NCI-H1930 (cell line): ENCODE measurements at places on chromosomes 6 and 20.

DNA sequence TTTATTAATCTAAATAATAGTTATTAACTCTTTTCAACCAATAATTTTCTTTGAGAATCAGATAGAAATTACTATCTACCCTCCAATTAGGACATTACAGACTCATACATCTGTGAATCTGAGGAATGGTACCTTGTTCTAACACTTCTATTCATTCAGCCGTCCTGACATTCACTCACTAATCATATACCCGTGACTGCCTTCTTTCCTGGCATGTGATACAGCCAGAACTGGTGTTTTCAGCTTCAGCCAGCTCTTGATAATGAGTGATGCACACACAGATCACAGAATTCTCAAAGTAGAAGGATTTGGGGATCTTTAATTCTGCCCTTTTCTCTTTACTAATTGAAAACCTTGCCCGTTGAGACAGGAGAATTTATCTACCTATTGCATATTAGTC lies 499.9 kb downstream of the UTRN start:
- DNase-seq = no peak

GRCh38 chr6:37316071-37316470 lies 37.7 kb upstream of the RNF8 start:
- no peak for DNase-seq

DNA sequence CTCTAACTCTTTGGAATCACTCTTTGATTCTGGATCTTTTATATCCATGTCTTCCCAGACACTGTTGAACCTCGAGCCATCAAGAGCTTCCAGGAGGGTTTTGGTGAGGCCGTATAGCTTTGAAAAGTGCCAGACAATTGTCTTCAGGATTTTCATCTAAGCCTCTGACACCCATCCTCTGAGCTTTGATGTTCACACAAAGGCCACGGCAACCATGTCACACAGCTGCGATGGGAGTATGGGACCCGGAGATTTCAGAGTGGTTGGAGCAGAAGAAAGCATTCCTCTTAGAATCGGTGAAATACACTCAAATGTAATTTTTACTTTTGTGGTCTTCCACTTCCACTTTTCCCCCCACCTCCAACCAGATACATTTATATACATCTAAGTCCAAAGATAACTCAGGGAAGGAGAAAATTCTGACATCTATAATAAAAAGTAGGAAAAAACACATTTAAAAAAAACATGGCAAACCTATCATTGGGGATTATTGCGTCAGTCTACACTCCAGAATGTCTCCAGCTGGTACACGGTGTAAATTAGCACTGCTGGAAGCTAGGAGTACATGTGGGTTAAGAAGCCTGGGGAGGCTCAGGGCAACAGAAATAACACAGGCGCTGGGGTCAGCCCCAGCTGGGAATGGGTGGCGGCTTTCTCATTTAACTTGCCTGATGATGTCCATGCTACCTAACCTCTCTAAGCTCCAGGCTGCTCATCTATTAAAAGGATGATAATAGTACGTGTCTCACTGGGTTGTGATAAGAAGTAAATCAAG lies 92.7 kb downstream of the LY86 start:
- no peak for DNase-seq

GRCh38 chr6:56072856-56073255 lies 174.5 kb downstream of the COL21A1 start:
- DNase-seq = no peak

DNA sequence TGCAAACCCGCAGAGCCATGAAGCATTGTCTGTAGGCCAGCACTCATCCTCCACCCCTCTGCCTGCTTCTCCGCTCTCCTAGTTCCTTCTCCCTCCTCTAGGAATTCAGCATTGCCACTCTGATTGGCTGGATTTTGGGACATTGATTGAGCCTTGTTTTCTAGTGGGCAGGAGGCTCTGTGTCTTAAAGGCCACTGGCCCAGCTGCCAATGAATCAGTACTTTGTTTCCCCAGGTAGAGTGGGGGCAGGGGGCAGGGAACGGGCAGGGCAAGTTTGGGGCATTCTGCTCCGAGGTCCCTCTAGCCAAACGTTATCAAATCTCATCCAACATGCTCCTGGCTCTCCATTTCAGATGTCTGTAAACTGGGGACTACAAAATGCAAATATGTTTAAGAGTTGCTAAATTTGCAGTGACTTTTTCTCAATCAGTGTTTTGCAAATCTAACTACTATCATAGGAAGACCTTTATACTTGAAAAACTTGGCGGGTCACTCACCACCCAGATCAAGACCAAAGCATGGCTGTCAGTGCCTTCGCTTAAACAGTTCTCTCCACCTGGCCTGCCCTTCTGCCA lies 10.4 kb upstream of the BPI start:
- DNase-seq = no peak

DNA sequence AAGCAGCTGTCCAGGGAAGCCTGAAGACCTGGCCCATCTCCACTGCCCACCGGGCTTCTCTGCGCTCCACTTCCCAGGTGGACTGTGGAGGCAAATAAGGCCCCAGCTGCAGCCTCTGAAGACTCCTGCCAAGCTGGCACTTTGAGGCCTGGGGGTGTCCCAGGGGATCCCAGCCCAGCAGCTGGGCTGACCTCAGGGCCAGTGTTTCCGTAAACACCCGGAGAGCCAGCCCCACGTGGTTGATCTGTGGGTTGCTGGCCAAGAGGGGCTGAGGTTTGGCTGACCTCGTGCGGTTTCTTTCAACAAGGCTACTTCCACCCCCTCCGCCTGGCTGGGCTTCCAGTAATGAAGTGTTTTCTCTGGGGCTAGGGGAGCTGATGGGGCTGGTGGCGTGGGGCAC lies 12.4 kb upstream of the CCN5 start:
- no peak for DNase-seq

DNA sequence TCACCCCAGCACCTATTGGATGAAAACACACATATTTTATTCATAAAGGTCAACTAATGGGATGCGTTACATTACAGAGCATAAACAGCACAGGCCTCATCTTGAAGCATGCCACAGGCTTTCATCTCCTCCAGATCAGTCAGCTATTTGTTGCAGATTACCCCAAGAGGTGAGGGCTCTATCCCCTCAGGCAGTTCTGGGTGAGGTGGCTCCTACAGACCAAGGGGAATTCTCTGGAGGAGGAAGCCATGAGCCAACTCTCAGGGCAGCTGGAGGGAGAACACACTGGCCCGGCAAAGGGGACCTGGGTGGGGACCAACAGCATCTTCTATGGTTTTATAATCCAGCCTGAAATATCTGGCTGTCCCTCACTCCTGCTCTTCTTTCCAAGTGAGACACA lies 126.4 kb upstream of the BTBD3 start:
- DNase-seq = no peak

GRCh38 chr20:54149765-54150264 lies 24.0 kb downstream of the CYP24A1 start:
- no peak for DNase-seq

DNA sequence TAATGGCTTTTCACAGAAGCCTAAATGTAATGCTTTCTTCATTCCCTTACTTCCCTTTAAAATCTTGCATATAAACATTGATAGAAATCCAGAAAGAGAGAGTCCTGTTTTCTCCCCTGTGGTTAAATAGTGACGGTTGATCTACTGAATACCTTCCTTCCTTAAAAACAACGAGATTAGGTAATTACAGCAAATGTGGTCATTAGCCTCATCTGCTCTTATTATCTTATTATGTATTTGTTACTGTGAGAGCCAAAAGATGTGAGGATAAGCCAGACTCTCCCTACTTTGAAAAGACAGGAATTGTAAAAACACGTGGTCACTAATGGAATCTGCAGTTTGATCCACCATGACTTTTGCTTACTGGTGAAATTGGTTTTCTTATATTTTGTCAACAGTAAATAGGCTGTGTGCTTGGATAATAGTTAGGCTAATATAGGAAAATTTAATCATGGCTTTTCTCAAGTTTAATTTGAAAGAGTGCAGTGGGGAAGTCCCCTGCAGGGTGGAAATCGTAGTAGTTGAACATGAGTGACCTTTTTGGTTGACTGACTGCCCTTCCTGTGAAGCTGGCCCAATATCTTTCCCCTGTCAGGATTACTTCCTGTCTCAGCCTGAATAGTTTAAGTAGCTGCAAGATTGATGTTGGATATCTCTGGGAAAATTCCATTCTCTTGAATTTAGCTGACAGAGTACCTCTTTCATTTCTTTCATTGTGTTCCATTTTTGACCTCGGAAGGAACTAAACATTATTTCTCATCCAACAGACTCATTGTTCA lies 62.8 kb downstream of the JARID2 start:
- peak; percentile 9 for DNase-seq
